Stimulated activated CD8-positive, alpha-beta memory T cell treated with anti-CD3 and anti-CD28 coated beads, Interleukin-7, amount 100 ng/mL, for 24 hours (primary cell): ENCODE measurements at places on chromosomes 7 and 10.

- no peak for DNase-seq
Observed at GRCh38 chr7:140008755-140009610, 53.8 kb downstream of the PARP12 start.

GRCh38 chr7:3649250-3649649 is 348.2 kb downstream of the SDK1 start:
- DNase-seq, result no peak

GRCh38 chr7:132420527-132420926 is 155.7 kb downstream of the PLXNA4 start:
- DNase-seq, result no peak

DNA sequence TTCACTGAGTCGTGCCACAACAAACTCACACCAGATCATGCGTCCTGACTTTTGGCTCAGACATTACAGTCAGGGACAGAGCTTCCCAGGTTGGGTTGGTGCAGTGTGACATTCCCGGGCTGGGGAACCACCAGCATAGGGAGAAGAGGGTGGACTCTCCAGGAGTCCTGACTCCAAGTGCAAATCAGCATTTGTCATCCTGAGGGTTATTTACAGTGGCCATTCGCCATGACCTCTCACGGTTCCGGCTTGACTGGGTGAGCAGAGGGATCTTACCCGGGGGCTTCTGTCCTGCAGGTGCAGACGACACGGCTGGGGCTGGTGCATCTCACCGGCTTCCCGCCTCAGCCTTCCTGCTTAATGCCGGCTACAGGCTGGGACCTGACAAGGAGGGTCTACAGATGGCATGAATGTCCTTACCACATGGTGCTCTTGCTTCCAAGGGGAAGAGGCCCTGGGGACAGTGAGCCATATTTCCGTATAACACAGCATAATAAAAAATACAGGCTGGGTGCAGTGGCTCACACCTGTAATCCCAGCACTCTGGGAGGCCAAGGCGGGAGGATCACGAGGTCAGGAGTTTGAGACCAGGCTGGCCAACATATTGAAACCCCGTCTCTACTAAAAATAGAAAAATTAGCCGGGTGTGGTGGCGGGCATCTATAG is 12.5 kb upstream of the INTS1 start:
- DNase-seq, result no peak

DNA sequence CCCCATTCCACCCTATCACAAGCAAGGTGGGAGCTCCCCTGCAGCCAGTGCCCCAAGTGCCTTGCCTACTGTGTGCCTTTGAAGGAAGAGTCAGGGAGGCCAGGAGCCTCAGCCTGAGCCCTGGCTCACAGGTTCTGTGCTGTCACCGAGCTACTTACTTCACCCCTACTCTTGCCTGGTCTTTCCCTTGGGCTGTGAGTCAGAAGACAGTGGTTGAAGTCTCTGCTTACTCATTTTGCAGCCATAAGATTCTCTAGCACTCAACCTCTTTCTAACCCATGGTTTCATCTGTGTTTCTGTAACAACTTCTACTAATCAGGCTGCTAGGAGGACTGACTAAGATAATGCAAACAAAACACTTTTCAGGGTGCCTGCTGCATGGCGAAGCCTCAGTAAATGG is 114.5 kb downstream of the PLCE1 start:
- no peak for DNase-seq

GRCh38 chr7:98352621-98353020 is 48.3 kb downstream of the BAIAP2L1 start:
- DNase-seq, result no peak

- no peak for DNase-seq
Observed at GRCh38 chr7:29988424-29989256, 961 bp downstream of the SCRN1 start.

- DNase-seq, result no peak
Observed at GRCh38 chr7:34493752-34494151, 164.3 kb upstream of the NPSR1 start.

DNA sequence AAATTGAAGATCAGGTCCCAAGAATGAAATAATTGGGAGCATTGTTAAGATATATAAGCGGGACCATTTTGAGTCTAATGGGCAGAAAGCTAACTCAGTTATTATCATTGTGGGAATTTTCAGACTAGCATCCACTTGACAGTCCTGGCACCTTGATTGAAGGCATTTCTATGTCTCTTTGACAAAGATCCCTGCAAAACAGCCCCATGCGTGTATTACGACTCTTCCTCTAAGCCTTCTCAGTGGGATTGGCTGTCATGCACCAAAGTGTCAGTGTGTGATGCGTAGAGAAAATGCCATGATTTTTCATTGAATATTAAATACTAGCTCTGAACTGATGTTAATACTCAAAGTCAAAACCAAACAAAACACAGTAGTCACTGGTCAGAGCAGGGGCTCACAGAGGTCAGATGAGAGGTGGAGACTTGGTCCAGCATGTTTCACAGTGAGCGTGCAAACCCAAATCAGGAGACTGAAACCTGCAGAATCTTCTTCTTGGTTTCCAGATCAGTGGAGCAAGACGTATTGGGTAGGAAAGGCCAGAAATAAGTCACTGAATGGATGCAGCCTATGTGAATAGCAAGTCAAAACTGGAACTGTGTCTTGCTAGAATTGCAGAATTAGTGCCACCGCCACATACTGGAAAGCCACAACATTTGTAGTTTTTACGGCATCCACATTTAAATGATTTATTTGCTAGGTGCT is 303.6 kb upstream of the AKR1E2 start:
- no peak for DNase-seq

DNA sequence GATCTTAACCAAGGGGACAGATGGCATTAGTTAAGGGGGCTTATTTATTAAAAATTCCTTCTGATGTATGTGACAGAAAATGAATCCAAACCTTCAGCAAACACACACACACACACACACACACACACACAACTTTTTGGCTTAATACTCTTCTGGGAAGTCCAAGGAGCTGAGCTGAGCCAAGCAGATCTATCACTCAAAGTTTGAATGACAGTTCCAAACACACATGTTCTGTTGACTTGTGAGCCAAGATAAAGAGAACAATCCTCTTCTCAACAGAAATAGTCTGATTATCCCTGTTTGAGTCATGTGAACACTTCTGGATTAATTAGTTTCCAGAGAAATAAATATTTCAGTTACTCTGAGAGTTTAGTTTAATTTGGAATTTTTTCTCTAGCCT is 31.5 kb downstream of the KBTBD2 start:
- DNase-seq, result no peak

DNA sequence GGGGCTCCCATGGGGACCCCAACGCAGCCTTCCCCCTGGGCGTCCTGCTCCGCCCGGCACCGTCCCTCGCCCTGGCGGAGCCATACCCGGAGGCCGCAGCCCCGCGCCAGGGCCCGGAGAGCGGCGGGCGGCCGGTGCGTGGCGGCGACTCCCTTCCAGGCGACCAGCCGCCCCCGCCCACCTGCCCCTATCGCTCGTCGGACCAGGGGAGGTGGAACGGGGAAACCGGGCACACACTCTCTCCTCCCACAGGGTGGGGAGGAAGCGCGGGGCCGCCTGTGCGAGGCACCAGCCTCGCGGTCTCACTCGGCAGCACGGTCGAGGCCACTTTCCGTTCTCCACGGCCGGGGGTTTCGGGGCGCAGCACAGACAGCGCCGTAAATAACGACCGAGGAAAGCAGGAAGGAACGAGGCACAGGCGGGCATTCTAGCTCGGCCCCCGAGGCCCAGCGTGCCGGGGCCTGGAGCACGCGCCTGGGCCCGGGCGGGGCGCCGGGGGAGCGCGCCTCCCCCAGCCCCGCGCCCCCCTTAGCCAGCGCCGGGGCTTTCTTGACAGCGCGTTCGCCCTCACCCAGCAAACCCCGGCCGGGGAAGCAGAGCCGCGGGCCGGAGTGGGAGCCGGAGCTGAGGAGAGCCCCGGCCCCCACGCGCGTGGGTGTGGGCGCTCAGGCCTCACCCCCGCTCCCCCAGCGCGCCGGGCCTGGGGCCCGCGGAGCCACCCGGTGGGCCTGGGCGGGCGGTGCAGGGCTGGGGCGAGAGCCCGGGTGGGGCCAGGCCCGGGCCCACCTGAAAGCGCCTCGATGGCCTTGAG is 936 bp downstream of the IGF2BP3 start:
- no peak for DNase-seq

DNA sequence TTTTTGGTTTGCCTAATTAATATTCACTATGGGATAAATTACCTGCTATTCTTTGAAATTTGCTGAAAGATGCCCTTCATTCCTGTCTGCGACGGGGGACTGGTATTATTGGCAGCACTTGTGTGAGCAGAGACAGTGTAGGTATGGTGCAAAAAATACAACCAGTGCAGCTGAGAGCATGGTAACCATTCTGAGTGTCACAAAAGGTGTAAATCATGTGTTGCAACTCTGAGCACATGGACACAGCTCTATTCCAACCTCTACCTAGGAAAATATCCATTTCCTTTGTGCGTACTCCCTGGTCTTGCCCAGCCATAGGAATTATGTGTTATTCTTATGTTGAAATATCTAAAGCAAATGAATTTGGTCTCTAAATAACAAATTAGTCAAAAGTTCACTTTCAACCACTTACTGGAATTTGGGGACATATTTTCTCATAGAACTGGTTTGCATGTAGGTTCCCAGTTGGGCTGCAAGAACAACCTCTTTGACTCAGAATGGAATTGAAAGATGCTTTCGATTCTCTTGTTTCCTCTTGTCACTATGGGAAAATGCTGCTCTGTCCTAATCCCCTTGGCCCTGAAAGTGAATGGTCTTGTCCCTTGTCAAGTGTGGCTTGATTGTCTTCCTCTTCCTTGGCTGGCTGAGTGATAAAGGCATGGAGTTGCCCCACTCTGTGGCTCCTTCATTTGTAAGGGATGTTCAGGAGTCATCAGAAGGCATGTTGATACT is 57.0 kb downstream of the CELF2 start:
- no peak for DNase-seq

- no peak for DNase-seq
Observed at GRCh38 chr7:66140924-66141323, 26.3 kb downstream of the CRCP start.

DNA sequence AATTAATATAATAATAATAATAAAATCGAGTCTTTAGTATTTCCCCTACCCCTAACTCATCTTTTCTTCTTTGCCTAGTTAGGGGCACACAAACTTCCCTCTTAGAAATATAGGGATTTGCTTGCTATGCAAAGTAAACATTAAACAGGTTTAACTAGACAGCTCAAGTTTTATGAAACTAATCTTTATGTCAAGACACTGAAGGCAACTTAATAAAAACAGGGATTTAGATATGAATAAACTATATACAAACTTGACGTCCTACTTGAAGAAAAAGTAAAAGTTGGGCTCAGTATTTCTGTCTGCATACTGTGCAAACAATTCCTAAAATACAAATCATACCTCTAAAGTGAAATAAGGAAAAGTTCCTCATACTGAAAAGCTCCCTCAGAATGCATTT is 52.1 kb upstream of the CAV2 start:
- DNase-seq, result no peak

DNA sequence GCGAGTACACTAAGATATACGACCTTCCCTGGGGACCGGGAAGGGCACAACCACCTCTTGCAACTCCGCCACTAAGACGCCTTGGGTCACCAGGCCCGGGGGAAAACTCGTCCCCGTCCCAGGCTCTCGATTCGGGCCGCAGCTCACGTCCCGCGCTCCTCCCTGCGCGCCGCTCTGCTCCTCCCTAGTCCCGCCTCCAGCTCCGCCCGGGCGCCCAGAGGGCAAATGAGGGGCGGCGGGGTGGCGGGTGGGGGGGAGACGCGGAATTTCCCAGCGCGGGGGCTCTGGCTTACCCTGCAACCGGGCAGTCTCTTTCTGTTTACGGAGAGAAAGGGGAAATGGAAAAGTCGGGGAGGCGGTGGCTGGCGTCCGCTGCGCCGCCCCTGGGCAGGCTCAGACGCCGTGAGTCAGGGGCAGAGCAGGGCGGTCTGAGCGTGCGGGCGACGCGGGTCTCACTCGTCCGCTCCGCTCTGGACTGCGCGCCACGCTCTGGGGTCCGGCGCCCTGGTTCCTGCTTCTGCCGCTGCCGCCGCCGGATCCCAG is at the start of gene MAP3K8:
TSS of gene MAP3K8 (plus strand) at position 455 of the 543 bp plus-strand sequence. CDS start 4,755 bp downstream, outside the sequence.
- peak; percentile 68 for DNase-seq
